ENCODE measurements at places on chromosomes 6 and 20. TPM values are rescaled to one million over a fixed set of nuclear protein-coding genes. Genes with fewer than 3 reads are reported as not detected.
A peak's percentile ranks its signal among the peaks of the same experiment; 100 is the strongest.

DNA sequence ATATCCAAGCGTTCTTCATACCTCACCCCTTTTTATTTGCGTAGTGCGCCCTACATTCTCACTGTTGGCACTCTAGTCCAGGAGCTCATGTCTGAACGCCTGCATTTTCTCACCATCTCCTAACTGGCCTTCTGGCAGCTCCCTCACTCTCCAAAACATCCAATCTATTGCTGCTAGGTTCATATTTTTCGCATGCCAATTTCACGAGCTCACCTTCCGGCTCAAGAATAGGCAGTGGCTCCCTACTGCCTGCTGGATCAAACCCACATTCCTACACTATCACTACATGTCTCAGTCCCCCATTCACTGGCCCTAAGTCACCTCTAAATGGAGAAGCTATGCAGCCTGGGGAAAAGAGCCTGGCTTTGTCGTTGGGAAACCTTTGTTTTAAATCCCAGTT lies 115.0 kb downstream of the IPCEF1 start:
- no peaks in the 10 kb centered on the region for H3K36me3 ChIP-seq
- no peaks in the 10 kb centered on the region for H3K27me3 ChIP-seq
- no peak overlapping the region for H3K4me3 ChIP-seq
- H3K4me1 ChIP-seq: no peaks in the 10 kb centered on the region

GRCh38 chr20:57930351-57930750 lies 220.5 kb upstream of the PMEPA1 start:
- no peak overlapping the region for H3K27ac ChIP-seq
- H3K4me3 ChIP-seq: no peak overlapping the region
- H3K4me1 ChIP-seq: no peaks in the 10 kb centered on the region
- H3K27me3 ChIP-seq: no peaks in the 10 kb centered on the region

DNA sequence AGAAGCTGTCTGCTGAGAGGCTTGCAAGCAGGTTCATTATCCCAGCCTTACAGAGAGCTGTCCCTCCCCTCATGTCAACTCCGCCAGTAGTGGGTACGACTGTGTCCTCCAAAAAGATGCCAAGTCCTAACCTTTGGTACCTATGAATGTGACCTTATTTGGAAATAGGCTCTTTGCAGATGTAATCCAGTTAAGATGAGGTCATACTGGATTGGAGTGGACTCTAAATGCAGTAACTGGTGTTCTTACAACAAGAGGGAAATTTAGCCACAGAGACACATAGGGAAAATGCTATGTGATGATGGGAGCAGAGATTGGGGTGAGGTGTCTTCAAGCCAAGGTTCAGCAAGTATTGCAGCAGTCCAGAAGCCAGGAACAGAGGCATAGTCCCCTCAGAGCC lies 90.8 kb upstream of the FOXP4 start:
- no peak for DNase-seq
- no peak overlapping the region for H3K27ac ChIP-seq
- H3K36me3 ChIP-seq: no peaks in the 10 kb centered on the region
- peaks cover 50% of the 10 kb centered on the region for H3K4me1 ChIP-seq
- H3K4me3 ChIP-seq: no peak overlapping the region

GRCh38 chr20:24977336-24977735 lies 15.2 kb downstream of the APMAP start:
- no peak overlapping the region for H3K4me3 ChIP-seq
- no peaks in the 10 kb centered on the region for H3K36me3 ChIP-seq
- DNase-seq: peak; percentile 29
- no peak overlapping the region for H3K27ac ChIP-seq

DNA sequence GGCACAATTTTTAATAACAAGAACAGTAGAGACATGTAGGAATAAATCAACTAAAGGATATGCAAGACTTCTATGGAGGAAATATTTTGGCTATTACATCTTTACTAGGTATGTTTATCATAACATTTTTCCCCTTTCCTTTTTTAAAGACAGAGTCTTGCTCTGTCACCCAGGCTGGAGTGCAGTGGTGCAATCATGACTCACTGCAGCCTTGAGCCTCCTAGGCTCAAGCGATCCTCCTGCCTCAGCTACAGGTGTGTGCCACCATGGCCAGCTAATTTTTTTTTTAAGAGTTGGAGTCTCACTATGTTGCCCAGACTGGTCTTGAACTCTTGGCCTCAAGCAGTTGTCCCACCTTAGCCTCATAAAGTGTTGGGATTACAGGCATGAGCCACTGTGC lies 37.0 kb downstream of the AKAP7 start:
- H3K36me3 ChIP-seq: peaks cover 8% of the 10 kb centered on the region
- H3K4me1 ChIP-seq: no peaks in the 10 kb centered on the region

- H3K36me3 ChIP-seq: no peaks in the 10 kb centered on the region
- DNase-seq: no peak
- H3K4me3 ChIP-seq: no peak overlapping the region
- H3K27ac ChIP-seq: no peak overlapping the region
- H3K4me1 ChIP-seq: no peaks in the 10 kb centered on the region
- no peaks in the 10 kb centered on the region for H3K27me3 ChIP-seq
Measured at GRCh38 chr6:142458836-142459235, 157.0 kb downstream of the ADGRG6 start.

The PXMP4 gene
- 6.8 TPM for total RNA-seq

The WASF1 gene
- total RNA-seq: 34.9 TPM

The CENPW gene
- 3.2 TPM for total RNA-seq

The DCDC2 gene
- total RNA-seq: not detected

Data from sigmoid colon (tissue), 7 donors.